RPMI8226 (cell line): ENCODE measurements at places on chromosomes 2 and 18.

GRCh38 chr2:12818416-12819102 is 101.8 kb downstream of the TRIB2 start:
- DNase-seq: no peak

DNA sequence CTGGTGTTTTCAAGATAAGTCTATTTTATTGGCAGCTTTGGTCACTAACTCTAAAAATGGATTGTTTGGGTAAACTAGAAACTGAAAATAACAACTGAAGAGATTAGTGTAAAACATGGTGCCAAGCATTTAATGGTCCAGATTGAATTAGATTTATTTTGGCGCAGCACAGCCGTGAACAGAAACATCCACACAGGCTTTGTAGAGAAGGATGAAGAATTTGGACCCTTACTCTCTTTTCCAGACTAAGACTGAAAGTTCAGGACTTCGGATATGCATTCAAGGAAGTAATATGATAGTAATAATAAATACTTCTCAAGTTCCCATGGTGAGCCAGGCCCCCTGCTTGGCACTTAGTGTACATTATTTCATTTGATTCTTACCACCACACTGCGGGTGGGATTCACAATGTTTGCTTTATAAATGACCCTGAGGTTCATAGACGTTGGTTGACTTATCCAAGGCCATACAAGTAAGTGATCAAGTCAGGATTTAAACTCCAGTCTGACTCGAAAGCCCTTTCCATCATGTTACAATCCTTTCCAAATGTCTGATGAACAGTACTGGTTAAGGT is 54.2 kb upstream of the ITGB6 start:
- DNase-seq: no peak

DNA sequence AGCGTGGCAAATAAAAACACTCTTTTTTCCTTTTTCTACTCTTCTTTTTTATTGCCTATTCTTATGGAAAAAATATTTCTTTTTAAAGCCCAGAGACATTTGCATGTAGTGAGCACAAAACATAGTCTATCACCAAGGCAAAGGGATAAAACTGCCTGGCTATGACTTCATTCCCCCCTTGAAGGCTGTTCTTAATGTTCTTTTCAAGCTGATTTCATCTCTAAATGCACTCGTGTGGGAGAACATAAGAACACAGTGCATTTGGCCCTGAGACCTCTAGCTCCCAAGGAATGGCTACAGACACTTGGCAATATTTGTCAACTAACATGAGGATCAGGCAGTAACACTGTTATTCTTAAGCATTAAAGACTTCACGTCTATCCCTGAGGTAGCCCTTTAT is 17.4 kb upstream of the DNAJC10 start:
- DNase-seq: no peak

DNA sequence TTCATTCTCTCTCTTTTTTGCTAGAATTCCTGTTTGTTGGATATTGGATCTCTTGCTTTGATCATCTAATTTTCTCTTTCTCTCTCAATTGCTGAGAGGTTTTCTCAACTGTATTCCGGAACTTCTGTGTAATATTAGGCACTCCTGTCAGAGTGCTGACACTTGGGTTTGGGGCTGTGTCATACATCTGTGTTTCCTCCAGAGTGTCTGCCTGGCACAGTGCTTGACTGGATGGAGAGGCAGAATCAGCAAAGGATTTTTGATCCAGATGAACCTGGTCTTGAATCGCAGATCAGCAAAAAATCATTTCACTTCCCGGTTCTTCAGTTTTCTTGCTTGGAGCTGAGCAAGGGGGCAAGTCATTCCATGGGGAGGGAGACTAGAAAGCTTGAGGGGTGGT is 87.7 kb upstream of the CXCR4 start:
- no peak for DNase-seq

- DNase-seq: no peak
These were observed 730.4 kb upstream of the ID2 start for GRCh38 chr2:7951490-7951889.

DNA sequence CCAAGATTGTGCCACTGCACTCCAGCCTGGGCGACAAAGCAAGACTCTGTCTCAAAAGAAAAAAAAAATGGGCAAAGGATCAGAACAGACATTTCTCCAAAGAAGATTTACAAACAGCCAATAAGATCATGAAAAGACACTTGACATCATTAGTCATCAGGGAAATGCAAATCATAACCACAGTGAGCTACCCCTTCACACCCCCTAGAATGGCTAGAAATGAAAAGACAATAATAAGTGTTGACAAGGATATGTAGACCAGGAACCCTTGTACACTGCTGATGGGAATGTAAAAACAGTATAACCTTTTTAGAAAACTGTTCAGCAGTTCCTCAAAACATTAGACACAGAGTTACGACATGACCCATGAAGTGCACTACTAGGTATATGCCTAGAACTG is 18.4 kb upstream of the MTERF4 start:
- no peak for DNase-seq

DNA sequence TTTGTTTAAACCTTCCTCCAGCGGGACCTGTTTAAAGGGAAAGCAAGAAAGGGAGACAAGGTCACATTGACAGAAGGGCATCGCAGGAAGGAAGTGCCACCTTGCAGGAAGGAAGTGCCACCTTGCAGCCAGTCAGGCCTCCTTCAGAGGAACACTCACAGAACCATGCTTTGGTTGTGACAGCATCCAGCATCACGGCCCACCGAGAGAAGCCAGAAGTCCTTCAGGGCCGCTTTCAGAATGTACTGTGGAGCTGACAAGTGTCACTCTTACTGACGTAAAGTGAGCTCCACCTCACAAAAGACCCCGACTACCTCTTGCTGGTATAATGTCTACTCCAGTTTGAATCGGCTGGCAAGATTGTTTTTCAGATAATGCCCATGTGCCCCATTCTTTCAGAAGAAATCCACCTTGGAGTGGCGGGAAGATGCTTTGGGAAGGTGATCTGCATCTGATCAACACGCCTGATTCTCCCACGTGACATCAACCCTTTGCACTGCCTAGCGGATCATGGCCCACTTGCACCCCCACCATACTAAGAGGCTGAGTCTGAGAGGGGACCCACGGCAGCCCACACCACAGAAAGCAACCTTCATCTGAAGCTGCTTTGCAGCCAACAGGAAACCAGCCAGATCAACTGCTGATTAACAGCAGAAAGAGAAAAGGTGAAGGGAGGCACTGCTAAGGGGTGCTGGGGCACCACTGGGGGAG is 99.8 kb downstream of the UXS1 start:
- DNase-seq: no peak

DNA sequence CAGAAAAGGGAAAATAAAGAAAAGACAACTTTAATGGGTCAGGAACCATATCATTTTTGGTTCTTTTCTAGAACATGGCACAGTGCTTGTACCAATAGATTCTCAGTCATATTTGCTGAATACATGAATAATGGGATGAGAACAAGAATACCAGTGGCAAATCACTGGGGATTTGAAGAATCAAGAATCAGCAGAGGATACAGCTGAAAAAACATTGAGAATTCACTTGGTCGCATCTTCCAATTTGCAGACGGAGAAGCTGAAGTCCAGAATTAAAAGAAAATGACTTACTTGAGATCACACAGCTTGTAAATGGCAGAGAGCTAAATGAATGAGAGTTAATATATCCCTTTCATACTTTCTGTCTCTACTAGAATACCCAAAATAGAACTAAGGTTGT is 362.2 kb downstream of the RAD51AP2 start:
- DNase-seq: no peak

DNA sequence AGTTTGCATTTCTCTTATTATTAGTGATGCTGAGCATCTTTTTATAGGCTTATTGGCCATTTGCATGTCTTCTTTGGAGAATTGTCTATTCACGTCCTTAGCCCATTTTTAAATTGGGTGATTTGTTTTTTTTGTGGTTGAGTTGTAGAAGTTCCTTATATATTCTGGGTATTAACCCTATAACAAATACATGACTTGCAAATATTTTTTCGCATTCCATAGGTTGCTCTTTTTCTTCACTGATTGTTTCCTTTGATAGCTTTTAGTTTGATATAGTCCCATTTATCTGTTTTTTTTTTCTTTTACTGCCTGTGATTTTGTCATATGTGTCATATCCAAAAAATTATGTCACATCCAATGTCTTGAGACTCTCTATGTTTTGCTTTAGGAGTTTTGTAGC is 243.6 kb downstream of the GPD2 start:
- no peak for DNase-seq

- DNase-seq: no peak
These were observed 75.4 kb downstream of the CD8B2 start for GRCh38 chr2:106562268-106563186.

DNA sequence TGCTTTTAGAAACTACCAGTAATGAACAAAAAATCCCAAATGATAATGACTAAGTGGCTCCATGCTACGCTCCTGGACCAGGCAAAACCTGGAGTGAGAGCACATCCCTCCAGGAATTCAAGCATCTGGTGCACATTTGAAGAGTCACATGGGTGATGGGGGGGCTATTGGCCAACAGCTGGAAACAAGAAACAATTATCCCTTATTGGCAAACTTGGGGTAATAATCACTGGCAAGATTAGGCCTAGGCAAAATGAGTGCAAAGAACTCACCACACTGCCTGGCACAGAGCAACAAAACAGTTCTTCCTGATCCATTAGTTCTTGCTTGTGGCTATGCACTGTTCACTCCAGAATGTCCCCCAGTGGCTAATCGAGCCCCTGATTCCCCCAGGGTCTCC is 66.1 kb downstream of the GYPC start:
- no peak for DNase-seq

DNA sequence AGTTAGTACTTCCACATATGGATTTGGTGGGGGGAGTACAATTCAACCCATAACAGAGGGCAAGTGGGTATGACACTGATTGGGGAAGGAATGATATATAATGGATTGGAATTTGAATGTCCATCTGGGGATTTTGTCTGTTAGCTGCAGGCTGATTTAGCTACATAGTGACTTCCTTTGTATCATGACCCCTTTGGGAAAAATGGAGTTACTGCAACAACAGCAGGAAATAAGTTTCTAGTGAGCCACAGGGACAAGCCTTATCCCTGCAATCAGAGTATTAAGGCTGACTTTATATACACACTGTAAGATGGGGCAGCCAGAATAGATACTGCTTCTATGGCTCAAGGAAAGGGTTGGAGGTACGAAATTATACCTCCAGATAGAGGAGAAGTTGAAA is 404.4 kb upstream of the MEIS1 start:
- DNase-seq: no peak

- no peak for DNase-seq
These were observed 38.4 kb downstream of the ARL4C start for GRCh38 chr2:234458466-234458865.

- DNase-seq: no peak
These were observed 429.2 kb downstream of the TNS1 start for GRCh38 chr2:217573571-217573970.

DNA sequence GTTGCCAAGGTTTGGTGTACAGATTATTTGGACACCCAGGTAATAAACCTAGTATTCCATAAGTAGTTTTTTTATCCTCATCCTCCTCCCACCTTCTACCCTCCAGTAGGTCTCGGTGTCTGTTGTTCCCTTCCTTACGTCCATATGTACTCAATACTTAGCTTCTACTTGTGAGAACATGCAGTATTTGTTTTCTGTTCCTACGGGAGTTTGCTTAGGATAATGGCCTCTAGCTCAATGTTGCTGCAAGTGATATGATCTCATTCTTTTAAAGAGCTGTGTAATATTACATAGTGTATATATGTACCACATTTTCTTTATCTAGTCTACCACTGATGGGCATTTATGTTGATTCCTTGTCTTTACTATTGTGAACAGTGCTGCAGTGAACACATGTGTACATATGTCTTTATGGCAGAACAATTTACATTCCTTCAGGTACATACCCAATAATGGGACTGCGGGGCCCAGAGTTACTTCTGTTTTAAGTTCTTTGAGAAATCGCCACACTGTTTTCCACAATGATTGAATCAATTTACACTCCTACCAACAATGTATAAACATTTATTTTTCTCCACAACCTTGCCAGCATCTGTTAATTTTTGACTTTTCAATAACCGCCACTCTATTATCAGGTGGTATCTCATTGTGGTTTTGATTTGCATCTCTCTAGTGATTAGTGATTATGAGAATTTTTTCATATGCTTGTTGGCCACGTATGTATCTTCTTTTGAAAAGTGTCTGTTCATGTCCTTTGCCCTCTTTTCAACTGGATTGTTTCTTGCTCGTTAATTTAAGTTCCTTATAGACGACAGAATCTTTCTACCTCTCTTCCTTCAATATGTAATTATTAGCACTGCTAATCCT is 88.0 kb downstream of the MEMO1 start:
- no peak for DNase-seq

GRCh38 chr2:84716564-84716963 is 164.3 kb downstream of the TRABD2A start:
- DNase-seq: no peak

DNA sequence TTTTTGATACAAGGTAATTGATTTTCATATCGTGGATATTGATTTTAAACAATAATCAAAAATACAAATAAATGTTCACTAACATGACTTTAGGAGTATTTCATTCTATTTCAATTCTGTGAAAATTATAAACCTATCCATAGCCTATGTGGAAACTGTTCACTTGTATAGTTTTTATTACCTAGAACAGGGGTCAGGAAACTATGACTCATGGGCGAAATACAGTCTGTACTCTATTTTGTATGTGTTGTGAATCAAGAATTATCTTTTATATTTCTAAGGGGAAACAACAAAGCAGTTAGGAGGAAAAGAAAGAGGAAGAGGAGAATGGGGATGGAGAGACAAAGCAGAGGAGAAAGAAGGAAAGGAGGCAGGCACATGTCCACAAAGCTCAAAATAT is 181.7 kb upstream of the VRK2 start:
- DNase-seq: no peak

- DNase-seq: no peak
These were observed 22.0 kb downstream of the SPP2 start for GRCh38 chr2:234072454-234072853.

DNA sequence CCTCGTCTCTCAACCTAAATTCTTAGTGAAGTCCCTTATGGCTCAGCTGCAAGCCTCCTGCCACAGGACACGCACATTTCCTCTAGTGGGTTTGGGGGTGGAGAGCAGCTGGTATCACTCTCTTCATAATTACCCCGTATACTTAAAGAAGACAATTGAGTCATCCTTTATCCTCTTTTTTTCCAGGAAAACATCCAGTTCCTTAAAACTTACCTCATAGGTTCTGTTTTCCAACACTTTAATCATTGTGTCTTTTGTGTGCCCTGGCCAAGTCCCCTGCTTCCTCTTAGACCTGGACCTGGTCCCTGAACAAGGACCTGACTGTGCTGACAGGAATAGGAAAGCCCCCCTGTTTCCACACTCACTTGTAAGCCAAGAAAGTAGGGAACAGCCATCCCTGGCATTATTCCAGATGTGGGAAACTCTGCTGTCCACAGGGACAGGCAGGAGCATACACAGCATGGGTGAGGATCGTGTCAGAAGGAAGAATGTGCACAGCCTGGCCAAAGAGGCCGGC is 42.3 kb upstream of the MYO1B start:
- no peak for DNase-seq

DNA sequence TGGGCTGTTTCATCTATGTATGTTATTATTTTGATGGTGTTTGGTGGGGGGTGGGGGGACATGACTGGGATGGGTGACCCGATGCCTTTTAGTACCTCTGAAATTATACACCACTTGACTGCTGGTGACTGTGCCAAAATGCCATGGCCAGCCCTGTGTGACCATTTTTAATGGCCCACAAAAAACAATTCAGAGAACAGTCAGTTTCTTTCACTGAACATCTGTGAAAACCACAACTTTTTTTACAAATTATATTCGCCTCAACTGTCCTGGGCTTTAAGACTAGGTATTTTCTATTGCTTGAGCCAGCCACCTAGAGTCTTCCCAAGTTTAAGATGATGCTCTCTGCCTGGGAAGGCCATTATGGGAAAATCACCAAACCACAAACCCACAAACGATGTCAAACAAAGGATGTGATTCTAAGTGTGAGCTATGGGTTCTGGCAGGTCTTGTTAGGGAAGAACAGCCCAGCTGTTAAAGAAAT is 33.9 kb downstream of the FN1 start:
- DNase-seq: no peak
